Activated T-cell treated with anti-CD3 and anti-CD28 coated beads, Interleukin-2, amount 50 U/mL, for 48 hours (primary cell): ENCODE measurements at places on chromosomes 5 and 9.
A peak's percentile ranks its signal among the peaks of the same experiment; 100 is the strongest.

DNA sequence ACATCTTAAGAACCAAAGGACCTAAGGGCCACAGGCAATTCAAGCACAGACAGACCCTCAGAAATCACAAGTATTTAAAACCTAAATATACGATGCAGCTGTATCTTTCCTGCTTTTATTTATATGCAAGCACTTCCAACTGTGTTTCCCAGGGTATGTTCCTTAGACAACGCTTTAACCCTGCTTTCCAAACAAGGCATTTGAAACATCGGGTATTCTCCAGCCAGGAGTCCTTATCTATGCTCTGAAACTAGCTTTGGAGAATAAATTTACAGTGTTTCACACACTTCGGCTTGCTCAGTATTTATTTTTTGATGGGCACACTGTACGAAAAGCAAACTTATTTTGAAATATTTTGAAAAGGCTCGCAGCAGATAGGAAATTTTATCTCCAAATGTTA lies 13.5 kb downstream of the NR6A1 start:
- no peak for DNase-seq

DNA sequence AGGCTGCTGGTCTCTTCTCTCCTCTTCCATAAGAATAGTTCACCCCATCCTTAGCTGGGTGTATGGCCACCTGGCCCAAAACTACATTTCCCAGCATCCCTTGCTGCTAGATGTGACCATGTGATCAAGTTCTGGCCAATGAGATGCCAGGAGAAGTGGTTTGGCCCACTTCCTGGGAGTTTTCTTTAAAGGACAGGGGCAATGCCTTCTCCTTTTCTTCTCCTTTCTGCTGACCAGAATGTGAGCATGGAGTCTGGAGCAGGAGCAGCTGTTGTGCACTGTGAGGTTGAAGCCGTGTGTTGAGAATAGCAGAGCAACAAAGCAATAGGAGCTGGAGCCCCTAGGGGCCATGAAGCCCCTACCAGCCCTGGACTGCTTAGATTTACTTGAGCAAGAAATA lies 36.8 kb downstream of the C9orf50 start:
- DNase-seq = peak; percentile 74

DNA sequence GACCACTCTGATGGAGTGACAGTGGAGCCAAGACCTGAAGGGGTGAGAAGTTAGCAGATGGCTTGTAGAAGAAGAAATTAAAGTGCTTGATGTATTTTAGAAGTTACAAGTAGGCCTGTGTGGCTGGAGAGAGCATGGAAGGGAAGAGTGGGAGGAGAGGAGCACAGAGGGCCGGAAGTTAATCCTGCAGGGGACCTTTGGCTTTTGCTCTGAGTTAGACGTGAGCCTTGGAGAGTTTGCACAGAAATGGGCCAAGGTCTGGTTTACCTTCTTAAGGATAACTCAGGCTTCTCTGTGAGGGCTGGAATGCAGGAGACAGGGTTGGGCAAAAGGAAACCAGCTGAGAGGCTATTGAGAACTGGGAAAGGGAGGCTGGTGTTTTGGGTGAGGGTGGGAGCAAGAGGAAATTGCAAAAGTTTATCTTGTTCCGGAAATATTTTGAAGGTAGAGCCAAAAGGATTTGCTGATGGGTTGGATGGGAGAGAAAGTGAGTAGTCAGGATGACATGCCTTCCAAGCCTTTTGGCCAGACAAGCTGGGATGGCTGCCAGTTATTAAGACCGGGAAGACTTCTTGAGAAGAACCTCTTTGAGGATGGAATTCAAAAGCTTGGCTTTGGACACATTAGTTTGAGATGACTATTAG lies 17.5 kb upstream of the F2RL1 start:
- no peak for DNase-seq

GRCh38 chr5:168302785-168303184 lies 11.3 kb downstream of the WWC1 start:
- DNase-seq = no peak

DNA sequence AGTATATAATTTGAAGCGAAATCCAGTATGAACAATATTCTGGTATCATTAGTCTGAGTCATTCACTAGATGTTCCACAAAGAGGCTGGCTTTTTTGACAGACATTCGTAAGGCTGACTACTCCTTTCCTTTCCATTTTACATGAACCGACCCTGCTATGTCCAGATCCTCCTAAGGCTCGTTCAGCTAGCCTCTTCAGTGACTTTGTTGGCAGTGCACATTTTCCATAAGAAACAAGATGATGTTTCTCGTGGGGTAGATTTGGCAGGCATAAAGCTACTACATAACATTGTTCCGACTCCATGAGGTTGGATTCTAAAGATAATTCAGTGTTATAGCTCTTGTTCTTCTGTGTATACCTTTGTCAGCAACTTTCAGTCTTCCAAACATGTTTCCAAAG lies 49.0 kb downstream of the ZNF462 start:
- no peak for DNase-seq

GRCh38 chr9:3205421-3206095 lies 320.2 kb downstream of the RFX3 start:
- no peak for DNase-seq

- DNase-seq = no peak
Measured at GRCh38 chr5:78546276-78546996, 102.1 kb downstream of the LHFPL2 start.

GRCh38 chr9:6758248-6758497 lies 400 bp downstream of the KDM4C start:
- DNase-seq = no peak

GRCh38 chr5:126284977-126285696 lies 138.1 kb upstream of the GRAMD2B start:
- DNase-seq = no peak

- no peak for DNase-seq
Measured at GRCh38 chr9:129290606-129291005, 112.5 kb upstream of the IER5L start.

- no peak for DNase-seq
Measured at GRCh38 chr9:98842510-98842909, 35.0 kb downstream of the GALNT12 start.

GRCh38 chr9:116767219-116767618 lies 80.1 kb downstream of the TRIM32 start:
- no peak for DNase-seq

DNA sequence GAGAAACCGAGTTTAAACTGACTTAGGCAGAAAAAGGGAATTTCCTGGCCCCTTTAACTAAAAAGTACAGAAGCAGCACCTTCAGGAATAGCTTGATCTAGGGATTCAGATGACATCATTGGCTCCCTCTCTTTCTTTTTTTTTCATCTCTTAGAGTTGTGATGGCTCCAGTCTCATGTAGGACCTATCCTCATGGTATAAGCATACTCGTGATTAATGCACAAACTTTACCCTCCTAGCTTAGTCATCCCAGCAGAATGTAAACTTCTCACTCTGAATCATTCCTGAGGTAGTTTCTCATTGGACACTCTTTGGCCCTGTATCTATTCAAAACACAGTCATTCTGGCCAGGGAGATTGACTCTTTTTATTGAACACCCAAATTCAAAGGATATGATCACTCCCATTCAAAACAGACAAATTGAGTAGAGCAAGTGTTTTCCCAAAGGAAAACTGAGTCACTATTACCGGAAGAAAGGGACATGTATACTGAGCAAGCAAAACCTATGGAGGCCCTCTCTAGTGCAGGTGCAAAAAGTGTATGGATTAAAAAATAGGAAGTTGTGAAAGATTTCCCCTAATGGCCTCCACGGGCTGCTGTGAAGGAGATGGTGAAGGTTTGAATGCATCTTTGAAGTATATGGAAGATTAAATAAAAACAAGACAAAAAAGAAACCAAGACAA lies 27.6 kb upstream of the SMIM23 start:
- no peak for DNase-seq

DNA sequence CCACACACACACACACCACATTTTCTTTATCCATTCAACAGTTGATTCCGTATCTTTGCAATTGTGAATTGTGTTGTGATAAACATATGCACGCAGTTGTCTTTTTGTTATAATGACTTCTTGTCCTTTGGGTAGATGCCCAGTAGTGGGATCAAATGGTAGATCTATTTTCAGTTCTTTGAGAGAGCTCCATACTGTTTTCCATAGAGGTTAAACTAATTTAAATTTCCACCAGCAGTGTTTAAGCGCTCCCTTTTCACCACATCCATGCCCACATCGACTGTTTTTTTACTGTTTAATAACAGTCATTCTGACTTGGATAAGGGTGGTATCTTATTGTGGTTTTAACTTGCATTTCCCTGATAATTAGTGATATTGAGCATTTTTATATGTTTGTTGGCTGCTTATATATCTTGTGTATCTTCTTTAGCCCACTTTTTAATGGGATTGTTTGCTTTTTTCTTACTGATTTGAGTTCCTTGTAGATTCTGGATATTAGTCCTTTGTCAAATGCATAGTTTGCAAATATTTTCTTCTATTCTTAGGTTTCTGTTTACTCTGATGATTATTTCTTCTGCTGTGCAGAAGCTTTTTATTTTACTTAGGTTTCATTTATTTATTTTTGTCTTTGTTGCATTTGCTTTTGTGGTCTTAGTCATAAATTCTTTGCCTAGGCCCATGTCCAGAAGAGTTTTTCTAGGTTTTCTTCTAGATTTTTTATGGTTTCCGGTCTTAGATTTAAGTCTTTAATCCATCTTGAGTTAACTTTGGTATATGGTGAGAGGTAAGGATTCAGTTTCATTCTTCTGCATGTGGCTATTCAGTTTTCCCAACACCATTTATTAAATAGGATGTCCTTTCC lies 82.4 kb downstream of the SH3RF2 start:
- DNase-seq = no peak

GRCh38 chr5:109691996-109692395 lies 2.3 kb downstream of the MAN2A1 start:
- DNase-seq = no peak

DNA sequence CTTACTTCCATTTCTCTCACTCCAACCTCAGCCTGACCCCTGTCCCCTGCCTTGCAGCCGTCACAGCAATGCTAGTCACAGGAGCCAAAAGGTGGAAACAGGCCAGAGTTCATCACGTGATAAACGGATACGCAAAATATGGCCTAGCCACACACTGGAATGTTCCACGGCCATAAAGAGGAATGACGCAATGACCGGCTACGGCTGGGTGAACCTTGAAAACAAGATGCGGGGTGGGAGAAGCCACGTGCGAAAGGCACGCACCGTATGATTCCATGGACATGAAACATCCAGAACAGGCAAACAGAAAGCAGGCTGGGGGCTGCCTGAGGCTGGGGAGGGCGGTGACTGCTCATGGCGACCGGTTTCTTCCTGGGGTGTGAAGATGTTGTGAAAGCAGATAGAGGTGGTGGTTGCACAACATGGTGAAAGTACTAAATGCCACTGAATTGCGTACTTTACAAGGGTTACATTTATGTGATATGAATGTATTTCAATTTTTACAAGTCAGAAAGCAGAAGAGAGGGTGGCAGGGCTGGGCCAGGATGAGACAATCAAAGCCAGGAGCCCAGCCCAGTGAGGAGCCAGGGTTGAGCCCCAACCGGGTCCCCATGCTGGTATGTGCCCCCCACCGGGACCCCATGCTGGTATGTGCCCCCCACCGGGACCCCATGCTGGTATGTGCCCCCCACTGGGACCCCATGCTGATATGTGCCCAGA lies 117.8 kb upstream of the SARDH start:
- no peak for DNase-seq

DNA sequence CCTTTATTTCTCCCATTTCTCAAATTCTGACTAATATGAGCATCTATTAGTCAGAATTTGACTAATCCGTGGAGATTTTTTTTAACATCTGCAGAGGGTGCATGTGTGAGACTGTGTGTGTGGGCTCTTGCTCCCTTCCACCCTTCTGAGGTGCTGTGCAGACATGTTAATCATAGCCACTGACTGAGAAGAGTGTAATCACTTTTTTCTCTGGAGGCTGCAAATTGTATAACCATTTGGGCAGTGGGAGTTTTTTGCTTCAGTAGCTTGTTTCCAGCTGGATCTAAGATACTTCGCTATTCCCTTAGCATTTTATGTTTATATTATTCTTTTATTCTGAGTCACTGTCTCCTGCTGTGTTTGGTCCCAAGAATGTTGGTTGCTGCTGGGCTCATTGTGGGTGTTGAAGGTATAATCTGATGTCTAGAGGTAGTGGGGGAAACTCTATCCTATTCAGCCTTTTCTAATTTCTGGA lies 66.2 kb downstream of the ARHGEF28 start:
- DNase-seq = no peak

DNA sequence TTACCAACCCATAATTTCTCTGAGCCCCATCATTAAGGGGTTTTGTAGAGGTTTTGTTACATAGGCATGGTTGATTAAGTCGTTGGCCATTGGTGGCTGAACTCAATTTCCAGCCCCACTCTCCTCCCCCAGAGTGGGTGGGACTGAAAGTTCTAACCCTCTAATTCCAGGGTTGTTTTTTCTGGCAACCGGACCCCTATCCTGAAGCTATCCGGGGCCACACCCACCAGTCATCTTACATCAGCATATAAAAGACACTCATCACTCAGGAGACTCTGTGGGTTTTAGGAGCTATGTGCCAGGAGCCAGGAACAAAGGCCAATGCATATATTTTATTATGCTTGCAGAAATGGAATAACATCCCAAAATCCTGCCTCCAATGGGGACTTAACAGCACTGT lies 186.0 kb downstream of the NXNL2 start:
- DNase-seq = no peak

DNA sequence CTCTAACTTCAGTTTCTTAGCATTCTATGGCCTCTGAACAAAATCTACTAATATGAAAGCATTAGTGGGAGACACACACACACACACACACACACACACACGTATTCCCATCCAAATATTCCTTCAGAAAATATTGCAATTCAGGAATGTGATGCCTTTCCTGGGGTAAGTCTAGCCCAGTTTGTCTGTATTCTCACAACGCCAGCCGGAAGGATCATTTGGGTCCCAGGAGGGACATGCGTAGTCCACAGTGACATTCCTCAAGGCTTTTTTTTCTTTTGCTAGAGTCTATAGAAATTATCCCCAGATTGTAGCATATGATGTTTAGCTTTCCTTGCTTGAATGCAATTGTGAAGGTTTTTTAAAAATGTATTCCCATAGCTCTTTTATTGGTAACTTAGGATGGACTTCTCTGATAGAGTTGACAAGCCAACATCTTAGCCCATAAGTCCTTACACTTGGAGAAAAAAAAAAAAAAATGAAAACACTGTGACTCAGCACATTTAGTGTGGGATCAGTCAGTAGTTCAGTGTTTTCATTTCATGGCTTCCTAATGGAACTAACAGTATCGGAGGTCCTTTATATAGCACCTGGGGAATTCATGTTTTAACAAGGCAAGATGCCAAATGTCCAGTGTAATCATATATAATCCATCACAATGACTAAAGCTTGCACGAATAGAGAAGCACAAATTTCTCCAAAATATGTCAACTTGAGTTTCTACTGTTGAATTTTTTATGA lies 316.5 kb downstream of the DIRAS2 start:
- DNase-seq = no peak

DNA sequence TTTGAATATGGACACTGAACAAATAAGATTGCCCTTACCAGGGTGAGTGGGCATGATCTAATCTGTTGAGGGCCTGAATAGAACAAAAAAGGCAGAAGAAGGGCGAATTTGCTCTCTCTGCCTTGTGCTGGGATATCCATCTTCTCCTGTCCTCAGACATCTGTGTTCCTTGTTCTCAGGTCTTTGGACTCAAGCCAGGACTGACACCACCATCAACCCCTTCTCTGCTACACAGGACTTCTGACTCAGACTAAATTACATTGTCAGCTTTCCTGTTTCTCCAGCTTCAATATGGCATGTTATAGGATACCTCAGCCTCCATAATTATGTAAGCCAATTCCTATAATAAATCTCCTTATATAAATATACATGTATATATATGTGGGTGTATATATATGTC lies 40.8 kb upstream of the SLCO6A1 start:
- DNase-seq = no peak

GRCh38 chr5:89769975-89770374 lies 639.6 kb downstream of the CETN3 start:
- no peak for DNase-seq
